ENCODE measurements at places on chromosomes 5 and 9.

GRCh38 chr9:20618361-20618802, 3.9 kb downstream of the MLLT3 start:
- peak; percentile 78 for DNase-seq

DNA sequence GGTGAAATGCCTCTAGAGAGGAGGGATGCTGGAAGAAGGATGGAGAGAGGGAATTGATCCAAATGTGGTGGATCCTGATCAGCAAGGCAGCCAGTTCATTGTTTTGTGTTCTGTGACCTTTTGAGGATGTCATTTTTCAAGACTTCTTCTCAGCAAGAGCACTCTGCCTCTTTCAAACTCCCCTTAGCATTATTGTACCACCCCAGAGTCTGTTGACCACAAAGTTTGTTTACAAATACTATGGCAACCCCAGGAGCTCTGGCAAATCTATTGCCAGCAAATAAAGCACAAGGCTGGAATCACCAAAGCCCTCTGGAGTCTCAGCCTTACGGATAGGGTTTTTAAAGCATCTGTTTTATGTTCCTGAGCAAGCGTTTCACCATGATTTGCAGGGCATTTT, 76.2 kb upstream of the SLC1A3 start:
- DNase-seq, result no peak

DNA sequence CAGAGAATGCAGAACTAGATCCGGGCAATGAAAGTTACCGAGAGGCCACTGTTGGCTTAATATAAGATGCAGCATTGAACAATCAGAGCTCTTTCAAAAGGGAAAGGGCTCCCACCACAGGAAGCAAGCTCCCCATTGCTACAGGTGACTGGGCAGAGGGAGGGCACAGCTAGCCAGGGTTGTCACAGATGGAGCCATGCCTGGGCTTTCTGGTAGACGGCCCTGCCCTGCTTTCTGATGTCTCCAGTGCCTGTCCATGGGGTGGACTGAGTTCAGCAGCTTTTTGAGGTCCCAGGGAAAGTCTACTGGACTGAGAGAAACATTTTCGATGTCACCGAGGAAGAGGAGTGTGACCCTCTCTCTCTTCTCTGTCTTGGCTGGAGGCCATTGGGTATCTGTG, 14.1 kb downstream of the RGS3 start:
- DNase-seq, result no peak

DNA sequence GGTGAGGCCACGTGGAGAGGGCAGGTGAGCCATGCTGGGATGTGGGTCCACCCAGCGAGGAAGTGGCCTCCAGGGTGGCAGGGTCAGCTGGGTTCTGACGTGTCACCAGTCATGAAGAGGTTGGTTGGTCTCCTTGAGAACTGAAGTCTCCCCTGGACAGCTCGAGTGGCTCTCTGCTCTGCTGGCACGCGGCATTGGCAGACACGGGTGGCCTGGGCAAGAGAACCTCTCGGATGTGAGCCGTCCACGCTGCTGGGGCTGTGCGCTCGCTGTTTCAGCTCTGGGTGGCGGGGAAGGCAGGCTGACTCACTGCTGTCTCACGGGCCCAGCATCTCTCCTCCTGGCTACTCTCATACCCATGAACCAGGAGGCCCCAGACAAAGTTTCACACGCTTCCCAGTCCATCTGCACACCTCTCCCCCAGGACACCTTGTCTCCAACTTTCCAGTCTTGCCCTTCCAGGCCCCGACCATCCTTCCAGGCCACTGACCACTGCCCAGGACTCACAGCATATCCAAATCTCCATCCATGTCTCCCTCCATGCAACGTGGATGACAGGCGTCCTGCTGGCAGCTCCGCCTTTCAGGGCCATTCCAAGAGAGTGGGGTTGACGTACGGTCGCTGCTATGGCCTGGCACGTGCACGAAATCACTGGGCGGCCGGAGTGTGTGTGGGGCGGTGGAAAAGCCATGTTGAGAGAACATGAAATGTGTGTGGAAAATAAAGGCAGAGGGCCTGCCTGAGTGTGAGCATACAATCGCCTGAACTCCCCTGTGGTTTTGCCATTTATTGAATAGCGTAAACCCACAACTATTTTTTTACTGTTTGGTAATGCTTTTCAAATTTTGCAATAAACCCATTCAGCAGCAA, 145.0 kb upstream of the COL5A1 start:
- DNase-seq, result no peak

DNA sequence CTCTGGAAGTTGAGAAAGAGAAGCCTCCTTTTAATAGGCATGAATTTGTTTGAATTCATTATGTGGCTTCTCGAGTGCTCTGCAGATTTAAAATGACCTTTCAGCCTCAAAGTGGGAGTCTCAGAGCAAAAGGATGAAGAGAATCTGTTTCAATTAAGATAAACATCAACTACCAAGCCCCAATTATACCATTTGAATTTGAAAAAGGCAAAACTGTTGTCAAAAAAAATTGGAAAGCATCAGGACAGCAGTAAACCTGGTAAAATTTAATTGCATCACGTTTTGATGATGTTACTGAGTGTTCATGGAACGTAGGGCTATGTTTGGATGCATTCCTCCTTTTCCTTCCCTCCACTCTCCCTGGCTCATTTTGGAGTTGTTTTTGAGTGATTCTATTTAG, 637.2 kb downstream of the PDE4D start:
- DNase-seq, result no peak

- no peak for DNase-seq
These were observed 24.5 kb downstream of the DDX31 start for GRCh38 chr9:132645306-132645705.

DNA sequence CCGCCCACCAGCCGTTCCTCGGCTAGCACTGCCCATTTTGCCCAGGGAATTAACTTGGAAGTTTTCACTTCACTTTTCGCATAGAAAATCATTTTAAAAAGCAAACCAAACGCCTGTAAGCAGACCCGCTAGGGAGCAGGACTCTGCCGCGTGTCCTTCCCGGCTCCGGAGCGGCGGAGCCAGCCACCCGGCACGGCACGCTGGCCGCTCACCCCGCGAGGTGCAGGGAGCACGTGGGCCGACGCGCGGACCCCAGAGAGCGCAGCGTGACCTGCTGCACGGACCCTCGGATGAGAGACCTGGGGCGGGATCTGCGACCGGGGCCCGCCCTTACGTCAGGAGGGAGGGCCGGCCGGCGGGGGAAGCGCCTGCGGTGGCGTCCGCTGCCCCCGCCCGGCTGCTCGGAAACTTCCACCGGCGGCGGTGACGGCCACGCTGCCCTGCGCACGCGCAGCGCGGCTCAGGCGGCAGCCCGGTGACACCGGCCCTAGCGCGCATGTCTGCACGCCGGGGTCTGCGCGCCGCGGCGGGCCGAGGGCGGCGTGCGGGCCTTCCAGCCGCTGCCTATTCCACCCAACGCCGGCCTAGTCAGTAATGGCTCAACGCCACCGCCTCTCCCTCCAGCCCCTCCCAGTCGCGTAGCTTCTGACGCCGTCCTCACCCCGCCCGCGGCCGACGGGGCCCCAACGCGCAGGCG, 507 bp upstream of the TENT4A start:
- peak; percentile 98 for DNase-seq

- no peak for DNase-seq
These were observed 92.1 kb downstream of the NR3C1 start for GRCh38 chr5:143311428-143311827.

DNA sequence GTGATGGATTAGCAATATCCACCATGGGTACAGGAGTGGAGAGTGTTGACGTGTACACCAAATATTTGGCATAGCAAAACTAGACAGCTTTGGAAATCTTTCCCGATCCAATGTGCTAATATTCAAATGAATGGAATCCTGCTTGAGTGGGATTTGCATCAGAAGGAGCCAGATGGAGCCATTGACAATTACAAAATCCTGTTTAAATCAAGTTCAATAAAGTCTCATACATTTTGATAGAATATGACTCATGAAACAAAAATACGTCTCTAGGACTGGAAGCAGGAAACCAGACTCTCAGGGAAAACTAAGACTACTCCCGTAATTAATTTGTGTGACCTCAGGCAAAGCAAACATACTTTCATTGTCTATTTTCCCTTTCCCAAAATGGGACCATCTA, 13.0 kb downstream of the TNC start:
- no peak for DNase-seq

GRCh38 chr5:15510092-15510491, 10.1 kb downstream of the FBXL7 start:
- DNase-seq, result no peak

GRCh38 chr5:18068826-18069225, 434.6 kb downstream of the TAF11L14 start:
- no peak for DNase-seq

- DNase-seq, result no peak
These were observed 702.2 kb downstream of the MAT2B start for GRCh38 chr5:164207646-164208045.

DNA sequence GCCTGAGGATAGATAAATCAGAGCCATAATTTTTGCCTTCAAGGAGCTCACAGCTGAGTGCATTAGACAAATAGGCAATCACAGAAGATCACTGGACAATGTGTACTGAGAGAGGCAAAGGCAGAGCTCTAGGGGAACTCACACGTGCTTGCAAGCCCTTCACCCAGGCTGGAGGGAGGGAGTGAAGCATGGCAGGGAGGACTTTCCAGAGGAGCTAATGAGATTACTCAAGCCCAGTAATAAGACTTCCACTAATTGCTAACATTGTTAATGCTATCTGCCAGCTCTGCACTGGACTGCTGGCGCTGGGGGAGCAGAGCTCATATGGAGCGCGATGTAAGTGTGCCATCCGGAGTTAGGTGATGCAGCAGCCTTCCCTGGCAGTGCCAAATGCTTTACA, 408.4 kb downstream of the NTRK2 start:
- DNase-seq, result no peak

GRCh38 chr9:131405858-131406537, 12.1 kb downstream of the PRRC2B start:
- peak; percentile 45 for DNase-seq

- DNase-seq, result no peak
These were observed 1028.5 kb upstream of the CDH9 start for GRCh38 chr5:28066856-28067255.

DNA sequence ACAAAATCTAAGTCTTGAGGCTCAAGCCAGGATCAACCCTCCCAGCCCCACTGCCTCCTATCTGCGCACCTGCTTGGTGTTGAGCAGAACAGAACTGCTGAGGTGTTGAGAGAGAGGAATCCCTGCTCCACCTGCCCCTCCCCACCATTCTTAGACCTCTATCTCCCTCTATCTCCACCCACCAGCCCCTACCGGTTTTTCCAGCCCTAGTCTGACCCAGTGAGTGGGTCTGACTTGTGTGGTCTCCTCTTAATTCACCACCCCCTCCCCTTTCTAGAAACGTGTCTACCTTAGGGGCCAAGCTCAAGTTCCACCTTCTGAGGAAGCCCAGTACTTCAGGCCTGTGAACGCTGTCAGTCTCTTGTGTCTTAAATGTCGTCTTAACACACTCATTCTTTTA, 93.7 kb downstream of the ARHGAP26 start:
- DNase-seq, result no peak

GRCh38 chr9:2026220-2026997, 11.3 kb downstream of the SMARCA2 start:
- DNase-seq, result no peak

DNA sequence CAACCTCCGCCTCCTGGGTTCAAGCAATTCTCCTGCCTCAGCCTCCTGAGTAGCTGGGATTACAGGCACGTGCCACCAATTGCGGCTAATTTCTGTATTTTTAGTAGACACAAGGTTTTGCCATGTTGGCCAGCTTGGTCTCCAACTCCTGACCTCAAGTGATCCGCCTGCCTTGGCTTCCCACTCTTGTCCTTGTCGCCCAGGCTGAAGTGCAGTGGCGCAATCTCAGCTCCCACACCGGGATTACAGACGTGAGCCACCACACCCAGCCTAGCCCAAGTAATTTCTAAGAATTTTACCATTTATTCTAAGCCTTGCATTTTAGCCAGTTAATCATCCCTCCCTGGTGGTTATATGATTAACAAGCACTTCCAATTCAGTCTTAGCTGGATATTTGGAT, 11.0 kb downstream of the NAIP start:
- DNase-seq, result no peak

- DNase-seq, result no peak
These were observed 82.8 kb upstream of the TAS2R1 start for GRCh38 chr5:9712911-9713310.

DNA sequence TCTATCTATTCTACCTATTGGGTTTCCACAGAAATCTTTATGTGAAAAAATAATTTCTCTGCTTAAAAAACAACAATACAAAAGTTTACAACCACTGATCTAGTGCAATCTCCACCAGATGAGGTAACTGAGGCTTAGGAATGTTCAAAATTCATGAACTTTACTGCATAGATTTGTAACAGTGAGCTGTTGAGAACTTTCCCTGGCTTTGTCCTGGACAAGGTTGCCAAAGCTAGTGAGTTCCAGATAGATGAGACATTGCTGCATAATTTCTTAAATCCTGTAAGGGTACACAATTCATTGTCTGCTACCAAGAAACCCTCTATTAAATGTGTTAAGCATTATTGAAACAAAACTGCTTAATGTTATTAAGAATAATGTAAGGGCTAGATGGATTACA, 102.7 kb downstream of the OSMR start:
- DNase-seq, result no peak

- no peak for DNase-seq
These were observed 419.8 kb downstream of the DMRT2 start for GRCh38 chr9:1469996-1470395.

DNA sequence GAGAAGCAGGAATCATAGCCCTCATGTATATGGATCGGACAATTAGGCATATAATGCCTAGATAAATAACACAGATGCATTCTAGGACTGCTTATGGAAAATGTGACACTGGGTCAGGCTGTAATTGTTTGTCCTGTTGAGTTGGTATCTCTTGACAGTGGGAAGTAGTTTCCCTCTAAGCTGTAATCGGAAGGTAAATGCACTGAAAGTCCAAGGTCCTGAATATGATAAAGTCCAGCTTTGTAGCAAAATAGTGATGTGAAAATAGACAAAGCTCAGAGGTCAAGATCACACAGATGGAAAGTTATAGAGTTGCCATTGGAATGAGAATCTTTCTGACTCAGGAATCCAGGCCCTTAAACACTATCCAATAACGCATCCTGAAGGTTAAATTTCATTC, 214.2 kb downstream of the GABRB2 start:
- no peak for DNase-seq

GRCh38 chr5:52043137-52043536, 659.9 kb downstream of the ISL1 start:
- no peak for DNase-seq

DNA sequence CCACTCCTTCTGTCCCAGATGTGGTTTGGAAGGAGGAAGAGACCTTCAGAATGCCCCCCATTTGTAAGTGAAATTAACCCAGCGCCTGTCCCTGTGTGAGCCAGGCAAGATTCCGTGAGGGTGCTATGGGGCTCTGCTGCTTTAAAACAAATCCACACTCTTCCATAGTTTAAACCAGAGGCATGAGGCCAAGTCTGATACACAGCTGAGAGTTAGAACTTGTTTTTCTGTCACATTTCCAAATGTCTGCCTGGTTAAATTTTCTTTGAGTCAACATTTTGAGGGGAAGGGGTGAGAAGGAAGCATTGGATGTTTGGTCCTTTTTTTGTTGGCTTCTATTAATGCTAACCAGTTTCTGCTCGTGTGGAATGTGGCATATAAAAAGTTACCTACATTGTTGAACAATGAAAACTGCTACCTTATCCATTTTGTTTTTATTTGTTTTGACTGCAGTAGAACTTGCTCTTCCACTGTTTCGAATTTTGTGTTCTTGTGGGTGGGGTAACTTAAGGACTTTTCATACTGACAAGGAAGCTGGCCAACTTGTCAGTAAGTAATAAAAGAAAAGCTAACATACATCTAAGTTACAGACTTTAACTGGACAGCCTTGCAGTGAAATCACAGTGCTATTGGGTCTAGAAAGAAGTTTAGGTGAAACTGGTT, 12.9 kb downstream of the RGMB start:
- DNase-seq, result no peak
